Activated T-helper 17 cell treated with anti-CD3 and anti-CD28 coated beads, Interleukin-2, amount 50 U/mL, for 72 hours (primary cell): ENCODE measurements at places on chromosomes 1 and 21. TPM values are rescaled to one million over a fixed set of nuclear protein-coding genes. Genes with fewer than 3 reads are reported as not detected.

GRCh38 chr1:29575826-29576225, 339.5 kb downstream of the PTPRU start:
- ATAC-seq: no peak

DNA sequence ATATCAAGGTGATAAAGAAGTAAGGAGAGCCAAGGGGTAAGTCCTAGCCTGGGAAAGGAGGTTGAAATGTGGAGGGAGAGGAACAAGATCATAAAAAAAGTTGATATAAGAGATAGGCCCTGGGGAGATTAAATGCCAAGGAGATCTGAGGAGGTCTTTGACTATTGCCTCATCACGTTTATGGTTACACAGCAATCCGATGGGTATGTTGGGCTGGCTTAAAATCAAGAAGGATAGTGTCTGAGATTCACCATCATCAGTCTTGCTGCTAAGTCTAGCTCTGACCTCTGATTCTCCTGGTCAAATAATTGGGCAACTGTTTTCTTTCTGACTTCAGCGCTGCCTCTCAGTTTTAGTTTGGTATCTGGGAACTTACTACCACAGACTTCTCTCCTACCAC, 416.3 kb downstream of the GPATCH2 start:
- no peak for ATAC-seq

- ATAC-seq: no peak
Observed at GRCh38 chr1:212309967-212310366, 24.8 kb downstream of the PPP2R5A start.

Gene FAM3B
- not detected for total RNA-seq

Gene UBASH3A
- 28.3 TPM for total RNA-seq
